ENCODE measurements at places on chromosomes 7 and 10. TPM values are rescaled to one million over a fixed set of nuclear protein-coding genes. Genes with fewer than 3 reads are reported as not detected.

GRCh38 chr7:147510201-147510542, 1080.4 kb upstream of the C7orf33 start:
- H3K4me3 ChIP-seq, result no peak overlapping the region
- H3K27me3 ChIP-seq, result no peaks in the 10 kb centered on the region
- H3K4me1 ChIP-seq, result no peaks in the 10 kb centered on the region
- no peak overlapping the region for H3K27ac ChIP-seq
- DNase-seq, result no peak

DNA sequence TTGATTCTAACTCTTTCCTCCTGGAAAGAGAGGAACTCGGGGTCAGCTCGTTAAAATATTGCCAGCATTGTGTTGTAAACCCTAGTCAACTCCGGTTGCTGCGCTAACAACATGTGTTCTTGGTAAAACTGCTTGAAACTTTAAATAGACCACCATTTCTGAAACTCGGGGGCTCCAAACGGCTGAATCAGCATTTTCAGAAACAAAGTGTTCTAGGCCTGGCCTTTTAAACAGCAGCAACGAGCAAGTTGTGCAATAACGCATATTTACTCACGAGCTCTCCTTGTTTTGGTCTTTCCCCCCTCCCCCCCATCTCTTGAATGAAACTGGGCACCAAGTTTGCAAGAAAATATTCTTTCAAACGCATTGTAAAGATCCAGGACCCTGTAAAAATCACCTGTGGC, 9.2 kb upstream of the GRB10 start:
- no peak overlapping the region for H3K27ac ChIP-seq
- H3K4me3 ChIP-seq, result no peak overlapping the region

DNA sequence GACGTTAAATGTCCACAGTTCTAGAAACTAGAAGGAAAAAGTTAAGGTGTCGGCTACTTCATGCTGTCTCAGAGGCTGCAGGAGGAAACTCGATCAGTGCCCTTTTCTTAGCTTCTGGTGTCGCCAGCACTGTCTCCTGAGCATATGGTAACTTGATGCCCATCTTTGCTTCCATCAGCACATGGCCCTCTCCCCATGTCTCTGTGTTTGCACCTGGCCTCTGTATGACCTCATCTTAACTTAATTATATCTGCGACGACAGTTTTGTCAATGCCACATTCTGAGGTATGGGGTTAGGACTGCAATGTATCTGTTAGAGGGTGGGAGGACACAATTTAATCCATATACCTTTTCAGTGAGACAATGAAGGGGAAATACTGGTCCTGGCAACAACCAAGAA, 449.9 kb downstream of the POM121L12 start:
- no peaks in the 10 kb centered on the region for H3K36me3 ChIP-seq
- no peak overlapping the region for H3K27ac ChIP-seq
- H3K27me3 ChIP-seq, result no peaks in the 10 kb centered on the region
- no peak overlapping the region for H3K4me3 ChIP-seq
- no peaks in the 10 kb centered on the region for H3K4me1 ChIP-seq
- no peak for DNase-seq

GRCh38 chr7:122764020-122764419, 61.3 kb upstream of the RNF148 start:
- no peaks in the 10 kb centered on the region for H3K27me3 ChIP-seq
- H3K36me3 ChIP-seq, result no peaks in the 10 kb centered on the region
- no peak overlapping the region for H3K4me3 ChIP-seq

GRCh38 chr7:127782654-127783559, 130.9 kb downstream of the SND1 start:
- H3K4me3 ChIP-seq, result no peak overlapping the region
- no peak overlapping the region for H3K27ac ChIP-seq
- no peaks in the 10 kb centered on the region for H3K36me3 ChIP-seq

GRCh38 chr7:45007106-45007505, 7.1 kb downstream of the CCM2 start:
- H3K4me3 ChIP-seq, result no peak overlapping the region
- DNase-seq, result no peak
- peak overlapping the region; percentile 65 for H3K27ac ChIP-seq

Gene CYP2C8
- total RNA-seq, result 0.82 TPM

GRCh38 chr10:75654772-75655171, 223.3 kb downstream of the LRMDA start:
- DNase-seq, result no peak
- no peaks in the 10 kb centered on the region for H3K4me1 ChIP-seq
- no peak overlapping the region for H3K4me3 ChIP-seq
- H3K27me3 ChIP-seq, result no peaks in the 10 kb centered on the region

GRCh38 chr10:34252111-34252510, 563.0 kb downstream of the PARD3 start:
- no peaks in the 10 kb centered on the region for H3K36me3 ChIP-seq
- H3K4me1 ChIP-seq, result no peaks in the 10 kb centered on the region
- no peak overlapping the region for H3K27ac ChIP-seq
- no peak for DNase-seq

Gene CACNA2D1
- 1.5 TPM for total RNA-seq

Gene NEBL
- total RNA-seq, result 0.08 TPM

DNA sequence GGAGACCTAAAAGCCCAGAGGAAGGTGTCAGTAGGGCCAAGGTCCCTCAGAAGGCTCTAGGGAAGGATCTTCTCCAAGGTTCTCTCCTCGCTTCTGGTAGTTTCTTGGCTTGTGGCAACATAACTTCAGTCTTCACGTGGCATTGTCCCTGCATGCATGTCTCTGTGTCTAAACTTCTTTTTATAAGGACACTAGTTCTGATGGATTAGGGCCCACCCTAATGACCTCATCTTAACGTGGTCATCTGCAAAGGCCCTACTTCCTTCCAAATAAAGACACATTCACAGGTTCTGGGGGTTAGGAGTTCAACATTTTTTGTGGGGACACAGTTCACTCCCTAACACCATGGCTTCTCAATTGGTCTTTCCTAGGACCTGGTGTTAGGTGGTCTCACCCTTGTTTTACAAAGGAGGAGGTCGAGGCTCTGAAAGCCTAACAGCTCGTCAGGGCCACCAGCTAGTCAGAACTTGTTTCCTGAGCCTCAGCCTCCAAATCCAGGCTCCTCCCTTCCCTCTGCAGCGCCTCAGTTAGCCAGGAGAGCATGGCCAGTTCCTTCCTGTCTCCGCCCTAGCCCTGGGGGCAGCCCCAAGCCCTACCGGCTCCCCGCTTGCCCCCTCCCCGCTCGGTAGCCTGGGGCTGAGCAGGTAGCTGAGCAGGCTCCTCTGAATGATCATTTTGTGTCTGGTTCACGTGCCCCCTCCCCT, 109.7 kb upstream of the PPIF start:
- H3K27me3 ChIP-seq, result no peaks in the 10 kb centered on the region
- peaks cover 11% of the 10 kb centered on the region for H3K4me1 ChIP-seq
- H3K4me3 ChIP-seq, result no peak overlapping the region
- DNase-seq, result no peak
- H3K36me3 ChIP-seq, result no peaks in the 10 kb centered on the region
- H3K27ac ChIP-seq, result no peak overlapping the region

Gene NKX1-2
- total RNA-seq, result not detected

Gene ODAD2
- total RNA-seq, result not detected

- H3K4me3 ChIP-seq, result no peak overlapping the region
- H3K4me1 ChIP-seq, result no peaks in the 10 kb centered on the region
- no peaks in the 10 kb centered on the region for H3K27me3 ChIP-seq
- DNase-seq, result no peak
- H3K27ac ChIP-seq, result no peak overlapping the region
- no peaks in the 10 kb centered on the region for H3K36me3 ChIP-seq
Observed at GRCh38 chr7:65554-65953, 126.8 kb upstream of the FAM20C start.

Gene PNLIPRP2
- 0.53 TPM for total RNA-seq

GRCh38 chr10:49595713-49596492, 14.2 kb upstream of the SLC18A3 start:
- no peaks in the 10 kb centered on the region for H3K27me3 ChIP-seq
- no peak for DNase-seq
- no peaks in the 10 kb centered on the region for H3K36me3 ChIP-seq
- H3K27ac ChIP-seq, result no peak overlapping the region
- H3K4me1 ChIP-seq, result no peaks in the 10 kb centered on the region
- no peak overlapping the region for H3K4me3 ChIP-seq

Gene GJC3
- total RNA-seq, result not detected

DNA sequence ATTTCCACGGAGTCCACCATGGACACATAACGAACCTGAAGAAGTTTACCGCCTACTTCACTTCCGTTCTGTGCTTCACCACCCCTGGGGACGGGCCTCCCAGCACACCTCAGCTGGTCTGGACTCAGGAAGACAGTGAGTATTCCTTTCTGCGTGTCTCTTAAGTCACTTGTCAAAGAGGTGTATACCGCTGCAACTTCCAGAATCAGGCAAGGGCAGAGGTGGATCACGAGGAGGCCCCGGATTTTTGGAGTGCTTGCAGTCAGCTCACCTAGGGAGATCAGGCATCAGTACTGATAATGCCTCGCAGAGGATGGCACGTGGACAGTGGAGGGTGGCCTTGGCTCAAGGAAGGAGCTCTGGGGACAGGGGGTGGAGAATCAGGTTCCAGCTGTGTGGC, 630.4 kb upstream of the FOXK1 start:
- no peaks in the 10 kb centered on the region for H3K4me1 ChIP-seq
- DNase-seq, result no peak
- H3K27me3 ChIP-seq, result no peaks in the 10 kb centered on the region
- no peak overlapping the region for H3K27ac ChIP-seq
- no peak overlapping the region for H3K4me3 ChIP-seq

DNA sequence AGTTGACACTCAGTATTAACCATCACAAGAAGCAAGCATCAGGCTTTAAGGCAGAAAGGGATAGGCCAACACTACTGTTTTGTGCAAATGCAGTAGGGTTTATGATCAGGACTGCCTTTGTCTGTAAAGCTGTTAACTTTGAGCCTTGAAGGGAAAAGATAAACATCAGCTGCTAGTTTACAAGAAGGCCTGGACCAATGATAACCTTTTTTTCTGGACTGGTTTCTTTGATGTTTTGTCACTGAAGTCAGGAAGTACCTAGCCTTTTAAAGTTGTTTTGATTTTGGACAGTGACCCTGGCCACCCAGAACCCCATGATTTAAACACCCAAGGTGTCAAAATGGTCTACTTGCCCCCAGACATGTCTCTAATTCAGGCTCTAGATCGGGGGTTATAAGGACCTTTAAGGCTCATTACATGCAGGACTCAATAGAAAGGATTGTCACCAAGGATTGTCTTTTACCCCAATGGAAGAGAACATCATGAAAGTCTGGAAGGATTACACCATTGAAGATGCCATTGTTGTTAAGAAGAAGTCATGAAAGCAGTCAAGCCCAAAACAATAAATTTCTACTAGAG, 50.1 kb downstream of the CROT start:
- DNase-seq, result no peak
- H3K36me3 ChIP-seq, result no peaks in the 10 kb centered on the region
- no peaks in the 10 kb centered on the region for H3K4me1 ChIP-seq
- H3K27me3 ChIP-seq, result no peaks in the 10 kb centered on the region

DNA sequence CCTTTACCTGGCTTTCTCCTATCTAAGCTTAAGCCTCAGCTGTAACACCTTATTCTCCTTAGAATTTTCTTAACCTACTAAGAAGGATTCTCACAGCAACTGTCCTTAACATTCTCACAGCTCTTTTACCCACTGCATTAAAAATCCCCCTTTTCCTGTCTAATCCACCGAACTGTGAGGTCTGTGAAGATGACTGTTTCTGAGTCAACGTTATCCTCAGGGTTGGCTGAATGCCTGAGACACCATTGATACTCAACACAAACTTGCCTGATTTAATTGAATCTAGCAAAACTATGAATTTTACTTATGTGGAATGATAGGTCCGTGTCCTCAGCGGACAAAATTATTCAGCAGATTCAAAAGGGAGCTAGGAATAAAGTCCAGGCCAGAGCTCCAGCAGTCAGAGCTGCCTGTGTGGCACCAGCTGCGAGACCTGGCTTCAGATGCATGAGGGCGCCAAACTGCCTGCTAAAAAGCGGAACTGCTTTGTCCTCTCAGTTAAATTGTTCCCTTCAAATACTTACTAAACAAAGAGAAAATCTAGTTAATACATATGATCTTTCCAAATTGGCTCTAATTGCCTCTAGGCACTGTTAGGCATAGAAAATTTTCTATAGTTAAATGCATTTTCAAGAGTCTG, 33.4 kb upstream of the VWDE start:
- no peaks in the 10 kb centered on the region for H3K4me1 ChIP-seq
- H3K27ac ChIP-seq, result no peak overlapping the region
- no peaks in the 10 kb centered on the region for H3K36me3 ChIP-seq

- H3K27me3 ChIP-seq, result no peaks in the 10 kb centered on the region
- no peak for DNase-seq
- H3K27ac ChIP-seq, result no peak overlapping the region
Observed at GRCh38 chr10:34612446-34612845, 202.7 kb downstream of the PARD3 start.

GRCh38 chr10:128804411-128804810, 662.6 kb upstream of the MGMT start:
- H3K36me3 ChIP-seq, result no peaks in the 10 kb centered on the region
- no peak overlapping the region for H3K4me3 ChIP-seq
- H3K27me3 ChIP-seq, result no peaks in the 10 kb centered on the region
- H3K4me1 ChIP-seq, result no peaks in the 10 kb centered on the region
- H3K27ac ChIP-seq, result no peak overlapping the region

DNA sequence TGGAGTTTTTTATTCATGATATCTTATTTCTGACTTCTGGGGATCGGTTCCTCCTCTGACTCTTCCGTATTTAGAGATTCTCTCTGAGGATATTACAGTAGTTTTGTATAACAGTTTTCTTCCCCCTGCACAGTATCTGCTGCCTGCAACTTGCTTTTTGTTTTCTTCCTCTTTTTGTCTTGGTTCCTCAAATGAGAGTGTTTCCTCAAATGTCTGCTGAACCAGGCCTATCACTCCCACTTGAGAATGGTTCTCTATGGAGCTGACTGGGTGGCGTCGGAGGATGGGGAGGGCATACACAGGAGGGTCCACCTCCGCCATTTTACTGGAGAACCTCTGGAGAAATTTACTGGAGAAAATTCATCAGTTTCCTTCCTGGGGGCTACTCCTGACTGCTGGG, 27.7 kb downstream of the ARHGAP22 start:
- peak overlapping the region; percentile 43 for H3K27ac ChIP-seq
- peaks cover 34% of the 10 kb centered on the region for H3K4me1 ChIP-seq
- DNase-seq, result no peak
- H3K36me3 ChIP-seq, result no peaks in the 10 kb centered on the region
- H3K4me3 ChIP-seq, result no peak overlapping the region

Gene CLDN4
- 0.38 TPM for total RNA-seq

GRCh38 chr7:39733881-39734632, 110.7 kb downstream of the RALA start:
- H3K36me3 ChIP-seq, result no peaks in the 10 kb centered on the region
- peaks cover 10% of the 10 kb centered on the region for H3K4me1 ChIP-seq
- no peak for DNase-seq
- no peaks in the 10 kb centered on the region for H3K27me3 ChIP-seq
- H3K4me3 ChIP-seq, result peak overlapping the region; percentile 77

DNA sequence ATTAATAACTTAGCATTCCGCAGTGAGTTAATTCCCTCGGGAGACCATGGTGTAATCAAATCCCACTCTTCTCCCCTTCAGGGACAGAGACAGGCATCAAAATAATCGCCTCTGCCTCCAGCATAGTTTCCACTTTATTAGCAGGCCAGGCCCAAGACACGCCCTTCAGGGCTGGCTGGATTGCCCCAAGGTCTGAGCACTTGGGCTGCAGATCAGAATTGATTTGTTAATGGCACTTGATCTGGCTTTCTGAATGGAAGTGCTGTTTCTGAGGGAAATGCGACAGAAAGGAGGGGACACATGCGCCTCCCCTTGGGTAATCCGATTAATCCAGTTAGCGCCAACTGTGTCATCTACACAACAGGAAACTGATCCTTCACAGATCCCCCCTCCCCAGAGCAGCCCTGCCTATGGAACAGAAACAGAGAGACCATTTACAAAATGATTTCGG, 15.6 kb downstream of the CHAT start:
- H3K36me3 ChIP-seq, result no peaks in the 10 kb centered on the region
- no peaks in the 10 kb centered on the region for H3K4me1 ChIP-seq
- H3K27ac ChIP-seq, result no peak overlapping the region
- H3K4me3 ChIP-seq, result no peak overlapping the region
- DNase-seq, result no peak

Gene TMEM229A
- total RNA-seq, result not detected

Gene RARRES2
- total RNA-seq, result 2.2 TPM

Data from GM12878 (cell line).